OCI-M1 (cell line): ENCODE measurements at places on chromosomes 7 and 10.

DNA sequence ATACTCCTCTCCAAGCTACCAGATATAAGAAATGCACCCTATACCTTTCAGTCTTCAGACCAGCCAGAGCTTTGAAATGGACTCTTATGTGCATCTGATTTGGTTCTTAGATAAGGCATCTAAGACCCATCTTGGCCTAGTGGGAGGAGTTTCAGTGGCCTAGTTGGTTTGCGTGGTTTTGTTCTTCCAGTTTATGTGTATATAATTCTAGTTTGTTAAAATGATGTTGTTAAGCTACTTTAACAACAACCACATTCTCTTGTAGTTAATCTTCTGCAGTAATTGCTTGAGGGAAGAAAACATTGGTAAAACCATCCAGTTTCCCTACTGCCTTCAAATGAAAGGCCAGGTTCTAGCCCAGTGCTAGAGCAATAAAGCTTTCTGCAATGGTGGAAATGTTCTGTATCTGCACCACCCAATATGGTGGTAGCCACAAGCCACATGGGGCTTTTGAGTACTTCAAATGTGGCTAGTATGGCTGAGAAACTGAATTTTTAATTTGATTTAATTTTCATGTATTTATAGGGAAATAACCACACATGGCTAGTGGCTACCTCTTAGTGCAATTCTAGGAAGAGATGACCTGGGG is 66.3 kb downstream of the KLHDC10 start:
- DNase-seq, result peak; percentile 20

DNA sequence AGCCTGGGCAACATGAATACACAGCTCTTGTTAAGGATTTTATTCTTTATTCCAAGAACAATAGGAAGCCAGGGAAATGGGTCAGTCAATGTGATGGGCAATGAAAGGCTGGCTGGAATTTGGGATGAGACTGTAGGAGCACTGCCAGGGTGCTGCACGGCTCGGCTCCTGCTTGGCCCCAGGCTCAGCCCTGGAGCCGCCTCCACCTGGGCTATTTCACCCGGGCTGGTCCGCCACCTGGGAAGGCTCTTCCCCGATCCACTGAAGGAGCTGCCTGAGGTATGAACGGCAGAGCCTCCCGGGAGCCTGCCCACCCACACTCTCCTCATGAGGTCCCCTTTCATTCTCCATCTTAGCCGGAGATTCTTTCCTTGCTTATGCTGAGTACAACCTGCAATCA is 80.4 kb upstream of the KMT2C start:
- DNase-seq, result no peak

GRCh38 chr7:92813390-92814024 is 22.9 kb downstream of the CDK6 start:
- no peak for DNase-seq

- DNase-seq, result no peak
These were observed 41.8 kb downstream of the HABP2 start for GRCh38 chr10:113594652-113595051.

DNA sequence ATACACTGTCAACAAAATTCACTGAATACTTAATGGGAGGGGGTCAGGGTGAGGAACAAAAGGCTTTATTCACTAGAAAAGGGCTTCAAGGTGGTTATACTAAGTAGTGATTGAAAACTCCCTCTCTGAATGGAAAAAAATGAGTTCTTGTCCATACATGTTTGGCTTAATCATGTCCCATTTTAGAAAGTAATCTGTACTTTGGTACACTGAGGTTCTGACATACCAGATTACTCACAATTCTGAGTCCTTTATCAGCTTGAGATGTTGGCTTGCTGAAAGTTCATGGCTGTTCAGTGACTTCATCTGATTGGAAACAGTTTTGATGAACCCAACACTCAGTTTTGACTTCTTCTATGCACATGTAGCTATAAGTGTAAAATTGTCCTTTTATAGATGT is 12.8 kb upstream of the NOBOX start:
- no peak for DNase-seq

DNA sequence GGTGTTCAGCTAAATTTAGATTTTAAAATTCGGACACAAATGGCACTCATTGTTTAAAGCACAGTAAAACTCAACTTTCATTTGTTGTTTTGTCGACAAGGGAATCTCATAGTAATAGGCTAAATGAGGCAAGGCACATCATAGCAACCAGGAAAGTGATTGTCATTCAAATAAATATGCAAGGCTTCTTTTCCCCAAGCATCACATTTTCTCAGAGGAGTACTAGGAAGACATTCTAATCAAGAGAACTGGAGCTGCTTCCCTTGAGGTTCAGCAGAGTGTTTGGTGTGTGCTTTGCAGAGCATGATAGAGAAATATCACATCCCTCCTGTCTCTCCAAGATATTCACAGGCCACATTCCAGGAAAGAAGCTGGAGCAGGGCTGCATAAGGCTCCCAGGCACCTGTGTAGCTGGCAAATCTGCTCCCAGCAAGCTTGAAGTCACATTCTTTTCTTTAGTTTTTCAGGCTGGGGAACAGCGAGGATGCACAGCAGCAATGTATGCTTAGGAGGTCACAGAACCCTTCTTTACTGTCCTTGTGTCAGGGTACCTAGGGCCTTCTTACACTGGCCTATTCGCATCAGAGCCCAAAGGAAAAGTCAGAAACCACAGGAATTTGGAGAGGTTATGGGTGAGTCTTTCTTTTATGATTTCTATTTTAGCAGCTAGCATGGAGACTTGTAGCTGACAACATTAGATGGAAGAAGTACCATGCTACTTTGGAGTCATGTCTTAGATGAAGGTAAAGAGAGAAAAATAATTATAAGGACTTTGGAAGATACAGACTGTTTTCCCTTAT is 95.9 kb upstream of the HDAC9 start:
- no peak for DNase-seq
